ENCODE measurements at places on chromosomes 2 and 18. TPM values are rescaled to one million over a fixed set of nuclear protein-coding genes. Genes with fewer than 3 reads are reported as not detected.

DNA sequence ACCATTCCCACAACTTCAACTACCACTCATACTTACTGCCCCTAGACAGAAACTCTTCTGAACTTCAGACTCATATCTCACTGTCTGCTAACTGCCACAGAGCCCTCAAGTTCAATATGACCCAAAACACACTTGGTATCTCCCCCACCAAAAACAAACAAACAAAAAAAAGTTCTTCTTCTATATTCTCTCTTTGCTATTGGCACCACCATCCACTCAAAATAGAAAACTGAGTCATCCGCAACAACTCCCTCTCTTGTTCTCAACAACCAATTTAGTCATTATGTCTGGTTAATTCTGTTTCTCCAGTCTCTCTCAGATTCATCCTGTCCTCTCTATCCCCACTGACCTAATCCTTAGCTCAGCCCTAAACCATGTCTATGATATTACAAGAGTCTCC lies 7.2 kb upstream of the DCTN1 start:
- no peak for DNase-seq

DNA sequence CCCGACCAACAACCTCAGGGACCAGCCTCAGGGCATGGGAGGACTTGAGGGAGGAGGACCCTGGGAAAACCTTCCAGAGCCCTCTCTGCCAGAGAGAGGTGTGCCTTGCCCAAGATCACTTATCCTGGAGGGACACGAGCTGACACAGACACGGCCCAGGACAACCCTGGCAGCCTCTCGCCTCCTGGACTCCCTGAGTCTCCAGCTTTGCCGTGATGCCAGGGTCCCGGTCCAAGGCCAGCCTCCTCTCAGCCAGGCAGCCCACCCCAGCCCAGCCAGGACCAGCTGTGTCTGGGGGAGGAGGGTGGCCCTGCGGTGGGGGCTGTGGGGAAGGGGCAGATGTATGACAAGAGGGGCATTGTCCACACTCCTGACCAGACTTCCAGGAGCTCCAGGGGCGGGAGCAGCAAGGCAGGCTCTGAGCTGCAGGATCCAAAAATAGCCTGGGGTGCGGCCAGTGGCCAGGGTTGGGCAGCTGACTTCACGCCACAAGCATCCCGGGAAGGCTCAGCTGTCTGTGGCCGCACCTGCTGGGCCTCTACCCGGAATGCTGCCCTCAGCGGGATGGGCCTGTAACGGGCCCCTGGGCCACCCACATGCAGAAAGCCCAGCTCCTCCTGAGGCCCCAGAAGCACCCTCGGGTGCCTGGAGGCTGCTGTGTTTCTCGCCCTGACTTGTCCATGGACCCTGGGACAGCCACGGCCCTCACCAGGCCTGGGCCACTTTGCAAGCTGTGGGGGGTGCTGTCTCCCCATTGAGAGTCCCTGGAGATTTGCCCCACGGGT lies 65.5 kb upstream of the GPC1 start:
- DNase-seq, result no peak

DNA sequence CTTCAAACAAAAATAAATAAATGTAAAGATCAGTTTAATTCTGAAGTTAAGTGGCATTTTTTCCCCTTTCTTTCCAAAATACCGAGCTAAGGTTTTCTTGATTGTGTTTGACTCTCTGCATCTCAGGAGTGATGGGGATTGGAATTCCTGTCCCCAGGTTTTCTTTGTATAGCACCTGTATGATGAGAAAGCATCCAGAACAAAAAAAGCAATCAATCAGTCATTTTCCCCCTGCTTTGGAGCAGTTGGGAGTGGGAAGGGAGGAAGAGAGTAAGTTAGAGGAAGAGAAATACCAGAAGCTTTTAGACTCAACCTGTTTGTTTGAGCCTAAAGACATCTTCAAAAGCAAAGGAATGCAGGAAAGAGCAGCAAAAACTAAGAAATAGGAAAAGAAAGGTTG lies 88.5 kb downstream of the RIF1 start:
- DNase-seq, result no peak

- DNase-seq, result no peak
These were observed 116.0 kb downstream of the MAP3K20 start for GRCh38 chr2:173191601-173192000.

- DNase-seq, result no peak
These were observed 36.9 kb downstream of the RAPH1 start for GRCh38 chr2:203498161-203498560.

DNA sequence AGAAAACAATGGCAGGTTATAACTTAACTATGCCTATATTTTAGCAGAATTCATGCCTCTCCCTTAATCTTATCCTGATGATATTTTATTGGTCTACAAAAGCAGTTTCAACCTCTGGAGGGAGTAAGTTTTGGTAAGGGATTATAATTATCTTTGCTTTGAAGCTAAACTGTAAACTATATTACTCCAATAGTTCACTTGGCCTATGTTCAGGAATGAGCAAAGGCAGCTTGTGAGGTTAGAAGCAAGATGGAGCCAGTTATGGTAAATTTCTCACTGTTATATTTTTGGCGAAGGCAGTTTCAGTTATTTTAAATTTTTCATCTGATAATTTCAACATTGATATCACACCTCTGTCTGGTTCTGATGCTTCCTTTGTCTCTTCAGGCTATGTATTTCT lies 192.5 kb upstream of the RGPD4 start:
- DNase-seq, result no peak

DNA sequence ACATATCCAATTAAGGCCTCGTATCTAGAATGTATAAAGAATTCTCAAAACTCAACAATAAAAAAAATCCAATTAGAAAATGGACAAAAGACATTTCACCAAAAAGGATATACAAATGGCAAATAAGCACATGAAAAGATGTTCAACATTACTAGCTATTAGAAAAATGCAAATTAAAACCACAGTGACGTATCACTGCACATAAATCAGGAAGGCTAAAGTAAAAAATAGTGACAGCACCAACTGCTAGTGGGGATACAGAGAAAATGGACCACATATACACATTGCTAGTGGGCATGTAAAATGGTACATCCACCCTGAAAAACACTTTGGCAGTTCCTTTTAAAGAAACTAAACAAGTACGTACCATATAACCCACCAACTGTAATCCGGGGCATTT lies 59.7 kb downstream of the SMAD4 start:
- no peak for DNase-seq

The ALK gene
- total RNA-seq, result not detected

The EHD3 gene
- total RNA-seq, result 40.3 TPM

The LMAN1 gene
- total RNA-seq, result 33.5 TPM

The LCT gene
- not detected for total RNA-seq

The B4GALT6 gene
- 3.8 TPM for total RNA-seq

The GPAT2 gene
- total RNA-seq, result 4.5 TPM
